ENCODE measurements at places on chromosomes 11 and 22. TPM values are rescaled to one million over a fixed set of nuclear protein-coding genes. Genes with fewer than 3 reads are reported as not detected.

GRCh38 chr22:36455571-36456463 is 25.6 kb downstream of the TXN2 start:
- no peak for DNase-seq

DNA sequence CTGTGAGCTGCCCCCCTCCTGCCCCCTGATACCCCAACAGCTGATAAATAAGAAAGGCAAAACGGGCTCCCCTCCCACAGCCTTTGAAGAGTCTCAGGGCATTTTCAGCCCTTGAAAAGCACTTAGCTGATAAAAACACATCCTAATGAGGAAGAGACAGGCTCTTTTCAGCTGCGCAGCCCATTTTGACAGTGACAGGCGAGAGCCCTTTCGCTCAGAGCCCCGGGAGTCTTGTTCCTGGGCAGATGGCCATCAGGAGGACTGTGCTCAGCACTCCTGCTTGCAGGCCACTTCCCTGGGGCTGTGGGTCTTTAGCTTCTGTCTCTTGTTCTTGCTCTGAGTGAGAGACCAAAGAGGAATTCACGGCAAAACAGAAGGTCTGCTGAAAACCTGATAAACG is 757.2 kb downstream of the BRD1 start:
- DNase-seq = no peak

GRCh38 chr11:103491777-103492176 is 382.6 kb downstream of the DYNC2H1 start:
- no peak for DNase-seq

GRCh38 chr11:63508009-63508408 is 2.1 kb downstream of the LGALS12 start:
- DNase-seq = no peak

DNA sequence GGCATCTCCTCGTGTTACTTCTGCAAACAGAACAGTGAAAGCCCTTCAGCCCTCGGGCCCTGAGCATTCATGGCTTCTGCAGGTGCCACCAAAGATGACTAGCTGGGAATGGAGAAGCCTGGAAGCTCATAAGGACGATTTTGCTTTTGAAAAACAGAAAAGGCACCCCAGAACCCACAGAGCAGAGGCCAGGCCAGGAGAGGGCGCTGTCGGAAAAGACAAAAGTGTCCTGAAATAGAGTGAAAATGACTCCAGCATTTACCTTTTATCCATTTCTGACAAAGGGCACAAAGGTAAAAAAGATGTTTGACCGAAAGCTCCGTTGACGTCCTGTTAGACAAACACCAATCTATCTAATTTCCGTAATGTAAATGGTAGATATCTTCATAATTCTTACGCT is 37.6 kb downstream of the ZNF195 start:
- no peak for DNase-seq

DNA sequence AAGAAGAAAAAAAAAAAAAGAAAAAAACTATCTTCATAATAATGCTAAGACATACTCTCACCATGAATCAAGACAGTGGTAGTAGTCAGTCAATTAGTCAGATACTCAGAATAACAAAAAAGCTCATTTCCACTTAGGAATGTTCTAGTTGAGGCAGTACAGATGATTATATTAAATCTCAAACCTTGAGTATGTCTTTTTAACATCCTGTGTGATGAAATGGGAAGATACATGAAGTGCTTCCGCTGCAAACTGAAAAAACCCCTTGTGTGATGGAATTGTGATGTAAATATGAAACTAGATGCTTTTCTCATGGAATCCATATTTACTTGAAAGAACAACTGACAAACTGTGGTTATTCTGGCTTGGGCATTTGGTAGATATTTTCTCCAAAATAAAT is 13.7 kb downstream of the AMOTL1 start:
- no peak for DNase-seq

- DNase-seq = no peak
These were observed 36.9 kb downstream of the NAALAD2 start for GRCh38 chr11:90171359-90171758.

DNA sequence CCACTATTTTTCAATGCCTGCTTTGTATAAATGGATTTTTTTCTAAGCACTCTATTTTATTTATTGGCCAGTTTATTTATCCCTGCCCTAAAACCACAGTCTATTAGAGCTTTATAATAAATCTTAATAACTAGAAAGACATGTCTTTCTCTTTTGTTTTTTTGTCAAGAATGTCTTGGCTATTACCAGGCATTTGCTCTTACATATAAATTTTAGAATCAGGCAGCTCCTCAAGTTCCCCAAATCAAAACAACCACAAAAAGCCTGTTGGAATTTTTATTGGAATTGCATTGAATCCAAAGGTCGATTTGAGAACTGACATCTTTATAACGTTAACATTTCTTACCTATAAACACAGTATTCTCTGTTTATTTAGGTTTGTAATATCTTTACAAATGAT is 85.8 kb upstream of the SC5D start:
- no peak for DNase-seq

DNA sequence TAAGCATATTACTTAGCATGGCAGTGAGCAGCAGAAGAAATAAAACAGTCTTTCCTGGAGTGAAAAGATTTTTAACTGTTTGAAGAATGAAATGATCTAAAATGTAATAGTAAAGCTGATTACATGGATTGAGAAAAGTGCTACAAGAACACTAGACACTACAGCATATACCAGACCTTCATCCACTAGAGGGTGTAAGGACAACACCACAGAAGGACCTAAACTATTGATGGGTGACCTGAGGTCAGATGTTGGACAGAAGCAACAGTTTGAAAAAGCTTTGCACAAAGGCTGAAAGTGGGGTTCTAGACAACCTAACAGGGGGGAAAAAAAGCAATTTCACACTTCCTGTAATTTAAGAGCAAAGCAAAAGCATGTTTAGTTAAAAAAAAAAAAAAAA is 97.7 kb downstream of the RBFOX2 start:
- no peak for DNase-seq

GRCh38 chr11:44096360-44097185 is 1.1 kb downstream of the EXT2 start:
- DNase-seq = no peak

DNA sequence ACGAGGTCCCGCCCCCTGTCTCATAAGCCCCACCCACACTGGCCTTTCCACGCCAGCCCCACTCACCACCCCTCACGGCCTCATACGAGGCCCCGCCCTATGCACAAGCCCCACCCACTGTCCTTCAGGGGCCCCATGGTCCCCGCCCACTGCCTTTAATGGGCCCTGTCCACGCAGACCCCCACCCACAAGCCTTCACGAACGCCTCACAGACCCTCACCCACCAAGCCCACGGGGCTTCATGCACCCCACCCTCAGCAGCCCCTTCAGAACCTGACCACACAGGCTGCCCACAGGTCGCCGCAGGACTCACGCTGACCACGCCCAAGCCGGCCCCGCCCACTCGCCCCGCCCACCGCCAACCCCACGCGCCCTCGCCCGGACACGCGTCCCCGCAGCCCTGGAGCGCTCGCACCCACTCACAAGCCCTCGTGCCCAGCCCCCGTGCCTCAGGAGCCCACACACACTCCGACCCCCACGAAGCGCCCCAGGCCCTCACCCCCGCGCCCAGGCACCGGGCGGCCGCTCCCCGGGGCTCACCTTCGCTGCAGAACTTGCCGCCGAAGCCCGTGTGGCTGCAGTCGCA is 10.5 kb downstream of the NRXN2 start:
- no peak for DNase-seq

- DNase-seq = no peak
These were observed 389.3 kb downstream of the KCNA4 start for GRCh38 chr11:29627541-29627940.

Gene MRGPRX3
- not detected for total RNA-seq

Gene GAL3ST1
- total RNA-seq = not detected
